ENCODE measurements at places on chromosomes 5 and 9.
A peak's percentile ranks its signal among the peaks of the same experiment; 100 is the strongest.

DNA sequence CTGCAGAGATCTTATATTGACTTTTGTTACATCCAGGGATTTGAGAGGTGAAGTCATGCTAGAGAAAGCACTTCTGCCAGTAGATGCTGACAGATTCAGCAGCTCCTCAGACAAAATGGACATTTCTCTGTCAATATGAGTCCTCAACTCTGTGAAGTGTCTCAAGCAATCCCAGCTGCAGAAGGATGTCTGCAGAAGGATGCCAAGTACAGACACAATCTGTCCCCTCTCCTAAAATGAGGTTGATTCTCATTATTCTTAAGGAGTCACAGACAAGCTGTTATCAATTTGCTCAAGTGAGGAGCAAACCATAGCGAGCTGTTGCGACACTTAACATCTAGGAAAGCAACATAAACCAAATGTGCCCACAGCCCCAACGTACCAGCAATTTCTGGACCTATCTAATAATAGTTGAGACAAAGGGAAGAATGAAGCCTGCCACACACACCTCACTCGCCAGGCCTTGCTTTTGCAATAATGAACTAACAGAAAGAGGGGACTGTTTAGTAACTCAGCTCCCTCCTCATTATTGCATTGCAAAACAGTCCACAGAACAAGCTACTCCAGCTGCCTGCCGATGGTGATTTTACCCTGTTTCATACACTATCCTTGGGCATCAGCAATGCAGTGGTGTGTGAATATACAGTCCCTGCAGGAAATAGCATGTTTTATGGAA, 364.2 kb upstream of the PDE4D start:
- DNase-seq: no peak

DNA sequence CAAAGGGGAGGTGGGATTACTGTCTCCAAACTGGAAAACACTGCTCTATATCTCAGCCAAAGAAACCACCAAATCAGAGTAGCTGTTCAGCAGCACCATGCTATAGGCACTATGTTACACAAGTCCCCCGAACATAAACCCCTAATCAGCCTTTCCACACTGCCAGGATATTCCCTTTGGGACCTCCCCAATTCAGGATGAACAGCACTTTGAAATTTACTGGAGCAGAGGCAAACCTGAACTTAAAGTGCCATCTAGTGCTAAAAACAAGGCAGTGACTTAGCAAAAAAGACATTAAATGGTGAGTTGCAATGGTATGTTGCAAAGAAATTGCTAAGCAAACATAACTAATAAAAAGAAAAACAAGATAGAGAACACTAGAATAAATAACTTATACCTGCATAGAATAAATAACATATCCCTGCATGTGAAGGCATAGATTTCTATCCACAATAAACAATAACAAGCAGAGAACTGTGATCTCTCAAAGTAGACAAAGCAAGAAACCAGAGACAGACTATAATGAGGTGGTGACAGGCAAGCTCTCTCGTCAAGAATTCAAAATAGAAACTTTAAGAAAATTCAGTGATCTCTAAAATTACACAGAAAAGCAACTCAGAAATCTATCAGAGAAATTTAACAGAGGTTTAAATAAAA, 584.4 kb upstream of the ACO1 start:
- DNase-seq: no peak

DNA sequence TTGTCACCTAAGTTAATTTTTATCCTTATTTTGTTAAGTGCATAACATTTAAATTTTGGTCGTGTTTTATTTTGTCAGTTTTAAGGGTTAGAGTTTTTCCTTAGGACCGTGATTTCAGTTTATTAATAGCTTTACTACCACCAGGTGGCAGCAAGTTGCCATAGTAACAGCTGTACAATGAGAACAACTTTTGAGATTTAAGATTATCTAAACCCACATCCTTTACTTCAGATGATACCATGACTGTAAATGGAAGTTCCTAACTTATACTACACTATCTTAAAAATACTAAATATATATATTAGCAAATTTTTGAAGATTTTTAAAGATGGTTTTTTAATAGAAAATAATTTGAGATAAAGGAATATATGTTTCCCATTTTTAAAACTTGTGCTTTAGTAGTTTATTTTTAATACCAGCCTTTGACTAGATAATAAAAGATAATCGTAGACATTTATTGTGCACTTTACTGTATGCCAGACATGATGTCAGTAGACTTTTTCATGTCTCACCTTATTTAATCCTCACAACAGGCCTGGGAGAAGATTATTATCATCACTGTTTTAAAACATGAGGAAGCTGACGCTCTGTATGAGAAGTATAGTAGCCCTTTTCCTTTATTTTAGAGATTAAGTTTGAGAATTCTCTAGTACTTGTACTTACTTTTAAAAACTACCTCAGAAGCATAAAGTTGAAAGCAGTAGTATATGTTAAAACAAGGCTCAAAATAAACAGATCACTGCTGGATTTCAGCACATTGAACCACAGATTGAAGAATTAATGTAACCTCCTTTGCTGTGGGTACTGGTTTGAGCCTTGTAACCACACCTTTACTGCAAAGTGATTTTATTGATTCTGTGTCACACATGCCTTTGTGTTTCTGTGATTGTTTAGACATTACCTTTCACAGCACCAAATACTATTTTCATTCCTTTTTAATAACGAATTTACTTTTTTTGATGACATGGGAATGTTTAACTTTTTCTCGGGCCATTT, 27.5 kb downstream of the SREK1 start:
- peak; percentile 30 for DNase-seq

- no peak for DNase-seq
Observed at GRCh38 chr9:38227061-38227540, 158.1 kb upstream of the SHB start.

DNA sequence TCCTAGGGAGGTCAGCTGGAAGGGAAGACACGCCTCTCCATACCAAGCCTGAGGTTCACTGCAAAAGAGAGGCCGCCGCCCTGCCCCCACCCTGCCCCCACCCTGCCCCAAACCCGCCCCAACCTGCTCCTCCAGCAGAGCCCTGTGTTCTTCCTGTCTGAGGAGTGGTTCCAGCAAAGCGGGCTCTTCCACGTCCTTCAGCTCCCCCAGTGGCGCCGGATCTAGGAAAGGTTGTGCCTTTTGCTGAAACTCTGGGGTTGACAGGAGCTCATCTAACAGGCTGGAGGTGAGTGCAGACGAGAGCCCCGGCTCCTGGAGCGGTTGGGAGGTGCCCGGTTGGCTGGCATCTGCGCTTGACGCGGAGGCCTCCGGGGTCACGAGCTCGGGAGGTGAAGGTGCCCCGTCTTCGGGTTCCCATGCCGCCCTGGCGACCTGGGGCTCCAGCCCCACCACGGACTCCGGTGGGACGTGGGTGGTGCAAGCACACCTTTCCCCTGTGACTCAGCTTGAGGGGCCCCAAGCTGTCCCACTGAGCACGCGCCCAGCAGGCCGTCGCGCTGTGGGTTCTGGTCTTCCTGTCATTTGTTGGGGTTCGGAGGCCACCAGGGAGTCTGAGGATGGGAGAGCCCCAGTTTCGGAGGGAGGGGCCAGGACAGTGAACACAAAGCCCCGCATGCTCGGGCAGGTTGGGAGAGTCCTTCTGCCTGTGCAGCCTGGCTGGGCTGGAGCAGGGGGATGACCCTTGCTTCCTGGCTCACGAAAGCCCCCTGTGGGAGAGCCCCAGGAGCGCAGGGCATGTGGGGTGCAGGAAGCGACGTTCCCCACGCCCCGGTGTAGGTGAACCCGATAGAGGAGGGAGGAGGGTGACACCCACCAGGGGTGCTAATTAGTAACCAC, 1467.1 kb downstream of the FOXD4L5 start:
- peak; percentile 68 for DNase-seq

- no peak for DNase-seq
Observed at GRCh38 chr5:43400082-43400481, 12.1 kb downstream of the CCL28 start.

DNA sequence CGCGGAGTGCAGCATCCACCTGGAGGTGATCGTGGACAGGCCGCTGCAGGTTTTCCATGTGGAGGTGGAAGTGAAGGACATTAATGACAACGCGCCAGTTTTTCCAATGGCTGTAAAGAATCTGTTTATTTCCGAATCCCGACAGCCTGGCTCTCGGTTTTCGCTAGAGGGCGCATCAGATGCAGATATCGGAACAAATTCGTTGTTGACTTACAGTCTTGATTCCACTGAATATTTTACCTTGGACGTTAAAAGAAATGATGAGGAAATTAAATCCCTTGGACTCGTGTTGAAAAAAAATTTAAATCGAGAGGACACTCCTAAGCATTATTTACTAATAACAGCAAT, 611 bp downstream of the PCDHA3 start:
- no peak for DNase-seq

DNA sequence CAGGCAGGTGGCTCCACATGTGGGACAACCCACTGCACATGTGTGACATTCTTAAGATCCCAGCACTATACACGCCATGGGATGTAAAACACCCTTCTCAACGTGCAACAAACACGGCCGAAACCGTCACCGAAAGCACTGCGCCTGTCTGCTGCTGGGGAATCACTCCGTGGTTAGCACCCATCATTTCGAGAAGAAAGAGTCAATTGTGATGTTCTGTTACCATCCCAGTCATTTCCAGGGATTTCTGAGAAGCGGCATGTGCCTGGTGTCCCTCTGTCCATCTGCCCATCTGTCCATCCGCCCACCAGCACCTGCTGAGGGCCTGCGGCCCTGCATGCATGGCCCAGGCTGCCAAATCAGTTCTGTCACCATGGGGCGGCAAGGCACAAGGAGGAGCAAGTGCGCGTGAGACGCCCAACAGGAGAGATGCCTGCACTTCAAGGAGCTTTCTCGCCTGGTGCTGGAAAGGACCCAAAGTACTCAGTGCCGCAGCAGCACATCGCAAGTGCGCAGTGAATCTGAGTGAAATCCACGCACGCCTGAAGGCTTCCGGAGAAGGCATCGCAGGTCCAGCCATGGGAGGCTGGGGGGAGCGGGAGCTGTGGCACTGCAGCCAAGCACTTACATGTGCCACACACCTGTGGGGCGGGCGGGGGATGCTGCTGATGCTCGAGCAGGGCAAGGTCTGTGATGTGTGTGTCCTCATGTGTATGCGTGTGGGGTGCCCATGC, 38.0 kb downstream of the VAV2 start:
- no peak for DNase-seq

GRCh38 chr5:44987026-44987425, 178.3 kb downstream of the MRPS30 start:
- DNase-seq: no peak

DNA sequence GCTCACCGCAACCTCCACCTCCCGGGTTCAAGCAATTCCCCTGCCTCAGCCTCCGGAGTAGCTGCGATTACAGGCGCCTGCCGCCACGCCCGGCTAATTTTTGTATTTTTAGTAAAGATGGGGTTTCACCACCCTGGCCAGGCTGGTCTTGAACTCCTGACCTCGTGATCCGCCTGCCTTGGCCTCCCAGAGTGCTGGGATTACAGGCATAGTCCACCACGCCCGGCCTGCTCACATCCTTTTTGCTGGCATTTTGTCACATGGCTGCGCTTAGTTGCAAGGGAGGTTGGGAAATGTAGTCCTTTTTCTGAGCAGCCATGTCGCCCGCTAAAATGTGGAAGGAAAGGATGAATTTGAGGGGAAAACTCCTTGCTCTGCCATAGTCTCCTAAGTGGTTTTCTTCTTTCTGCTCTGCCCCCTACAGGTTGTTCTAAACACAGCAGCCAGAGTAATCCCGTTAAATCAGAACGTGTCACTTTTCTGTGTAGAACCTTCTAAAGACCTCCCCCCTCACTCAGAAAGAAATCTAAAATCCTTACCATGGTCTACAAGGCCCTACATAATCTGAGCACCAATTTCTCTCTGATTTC, 57.8 kb upstream of the HSPA9 start:
- DNase-seq: no peak

DNA sequence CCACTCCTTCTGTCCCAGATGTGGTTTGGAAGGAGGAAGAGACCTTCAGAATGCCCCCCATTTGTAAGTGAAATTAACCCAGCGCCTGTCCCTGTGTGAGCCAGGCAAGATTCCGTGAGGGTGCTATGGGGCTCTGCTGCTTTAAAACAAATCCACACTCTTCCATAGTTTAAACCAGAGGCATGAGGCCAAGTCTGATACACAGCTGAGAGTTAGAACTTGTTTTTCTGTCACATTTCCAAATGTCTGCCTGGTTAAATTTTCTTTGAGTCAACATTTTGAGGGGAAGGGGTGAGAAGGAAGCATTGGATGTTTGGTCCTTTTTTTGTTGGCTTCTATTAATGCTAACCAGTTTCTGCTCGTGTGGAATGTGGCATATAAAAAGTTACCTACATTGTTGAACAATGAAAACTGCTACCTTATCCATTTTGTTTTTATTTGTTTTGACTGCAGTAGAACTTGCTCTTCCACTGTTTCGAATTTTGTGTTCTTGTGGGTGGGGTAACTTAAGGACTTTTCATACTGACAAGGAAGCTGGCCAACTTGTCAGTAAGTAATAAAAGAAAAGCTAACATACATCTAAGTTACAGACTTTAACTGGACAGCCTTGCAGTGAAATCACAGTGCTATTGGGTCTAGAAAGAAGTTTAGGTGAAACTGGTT, 12.9 kb downstream of the RGMB start:
- no peak for DNase-seq

DNA sequence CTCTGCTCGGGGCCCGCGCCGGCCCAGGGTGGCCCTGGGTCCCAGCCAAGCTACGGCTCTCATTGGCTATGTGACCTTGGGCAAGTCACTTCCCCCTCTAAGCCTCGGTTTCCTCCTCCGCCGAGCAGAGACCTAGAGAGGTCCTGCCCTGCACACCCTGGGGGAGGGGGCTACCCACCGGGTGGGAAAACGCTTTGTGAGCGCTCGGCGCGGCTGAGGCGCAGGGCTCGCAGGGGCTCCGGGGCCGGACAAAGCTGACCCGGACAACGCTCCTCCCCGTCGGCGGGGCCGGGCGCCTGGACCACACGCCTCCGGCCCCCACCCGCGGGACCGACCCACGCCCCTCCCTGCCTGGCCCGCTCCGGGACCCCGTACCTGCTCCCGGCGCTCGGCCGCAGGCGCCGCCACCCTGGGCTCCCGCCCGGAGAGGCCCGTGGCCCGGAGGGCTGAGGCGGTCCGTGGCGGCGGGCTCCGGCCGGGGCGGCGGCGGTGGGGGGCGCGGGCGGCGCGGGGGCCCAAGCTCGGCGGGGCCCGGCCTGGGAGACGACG, 85.7 kb upstream of the MELK start:
- peak; percentile 63 for DNase-seq

DNA sequence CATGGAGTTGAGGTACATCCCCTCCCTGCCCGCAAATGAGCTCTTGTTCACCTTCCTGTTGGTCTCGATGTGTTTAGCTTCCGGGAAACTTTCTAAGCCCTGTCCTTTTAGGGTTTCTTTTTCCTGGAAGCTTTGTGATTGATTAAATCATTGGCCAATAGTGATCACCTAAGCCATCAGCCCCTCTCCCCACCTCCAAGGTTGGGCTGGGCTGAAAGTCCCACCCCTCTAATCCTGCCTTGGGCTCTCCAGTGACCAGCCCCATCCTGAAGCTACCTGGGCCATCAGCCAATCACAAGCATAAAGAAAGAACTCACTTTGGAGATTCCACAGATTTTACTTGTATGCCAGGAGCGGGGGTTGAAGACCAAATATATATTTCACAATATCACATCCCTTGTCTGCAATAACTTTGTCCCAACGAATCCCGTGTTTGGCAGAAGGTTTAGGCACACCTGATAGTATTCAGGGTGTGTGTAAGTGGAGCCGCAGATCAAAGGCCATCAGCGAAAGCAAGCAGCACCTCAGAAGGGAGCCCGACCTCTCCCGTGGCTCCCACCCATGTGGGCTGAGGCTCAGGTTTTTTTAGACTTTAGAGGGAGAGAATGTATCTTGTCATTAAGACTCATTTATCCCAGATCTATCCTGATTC, 20.4 kb downstream of the ROPN1L start:
- no peak for DNase-seq

- DNase-seq: no peak
Observed at GRCh38 chr5:24643880-24644279, 898 bp downstream of the CDH10 start.
